ENCODE measurements at places on chromosomes 6 and 20.

GRCh38 chr6:107639511-107639910, 149.6 kb downstream of the SOBP start:
- DNase-seq: no peak

DNA sequence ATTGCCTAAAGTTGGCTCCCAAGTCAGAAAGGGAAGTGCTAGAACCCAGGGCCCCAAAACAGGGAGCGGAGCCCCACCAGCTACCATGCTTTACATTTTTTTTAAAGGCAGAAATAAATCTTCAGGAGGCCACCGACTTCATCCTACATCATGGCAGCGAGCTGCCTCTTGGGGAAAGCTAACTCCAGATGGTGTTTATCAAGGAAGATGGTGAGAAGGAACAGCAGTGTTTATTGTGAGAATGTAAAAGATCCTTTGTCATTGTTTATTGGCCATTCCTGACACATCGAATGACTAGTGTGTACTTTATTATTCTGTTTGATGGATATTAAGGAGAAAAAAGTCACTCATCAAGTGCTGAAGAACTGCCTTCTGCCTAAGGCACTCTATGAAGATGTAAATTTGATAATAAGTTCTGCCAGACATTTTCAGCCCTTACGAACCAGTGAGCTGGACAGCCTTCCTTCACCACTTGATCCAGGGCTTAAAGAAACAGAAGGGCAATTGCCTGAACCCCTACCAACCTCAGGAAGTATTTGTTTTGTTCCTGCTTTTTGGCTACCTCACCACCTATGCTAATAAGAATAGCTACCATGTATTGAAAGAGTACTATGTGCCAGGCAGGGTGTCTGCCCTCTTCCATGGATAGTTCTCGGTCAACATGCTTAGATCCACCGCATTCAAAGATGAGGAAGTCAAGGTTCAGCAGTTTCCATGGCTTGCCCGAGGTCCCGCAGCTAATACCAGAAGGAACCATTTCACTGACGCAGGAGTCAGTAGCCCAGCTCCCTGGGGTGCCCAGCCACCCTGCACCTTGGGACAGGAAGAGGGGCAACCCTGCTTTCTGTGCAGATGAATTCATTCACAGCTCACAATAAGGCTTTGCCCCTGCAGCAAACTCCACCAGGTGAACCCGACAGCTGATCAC, 194.7 kb upstream of the RREB1 start:
- no peak for DNase-seq

- no peak for DNase-seq
These were observed 75.9 kb upstream of the HDDC2 start for GRCh38 chr6:125377621-125378020.

- no peak for DNase-seq
These were observed 15.1 kb upstream of the RIPK1 start for GRCh38 chr6:3053231-3053508.

DNA sequence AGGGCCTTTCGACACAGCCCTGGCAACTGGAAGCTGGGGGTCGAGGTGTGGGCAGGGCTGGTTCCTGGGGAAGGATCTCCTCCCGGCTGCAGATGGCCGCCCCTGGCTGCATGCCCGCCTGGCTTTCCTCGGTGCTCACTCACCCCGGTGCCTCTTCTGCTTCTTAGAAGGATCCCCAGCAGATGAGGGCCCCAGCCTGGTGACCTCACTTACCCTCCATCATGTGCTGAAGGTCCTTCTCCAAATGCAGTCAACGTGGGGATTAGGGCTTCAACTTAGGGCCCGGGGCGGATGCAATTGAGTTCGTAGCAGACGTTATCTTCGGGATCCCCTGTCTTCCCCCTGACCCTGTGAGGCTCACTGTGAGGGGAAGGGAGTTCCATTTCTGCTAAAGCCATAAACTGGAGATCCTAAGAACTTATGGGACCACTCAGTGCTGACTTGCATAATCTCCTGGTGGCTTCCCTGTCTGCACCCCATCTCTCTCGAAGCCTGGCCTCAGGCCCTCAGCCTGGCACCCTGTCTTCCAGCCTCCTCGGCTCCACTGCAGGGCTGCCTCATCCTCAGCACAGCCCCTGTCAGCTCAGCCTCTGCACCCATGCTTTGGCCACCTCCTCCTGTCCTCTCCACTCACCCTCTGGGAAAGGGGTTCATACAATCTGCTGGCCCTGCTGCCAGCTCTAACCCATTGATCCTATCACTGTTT, 92.6 kb downstream of the THBS2 start:
- DNase-seq: no peak

- no peak for DNase-seq
These were observed 61.7 kb downstream of the ESF1 start for GRCh38 chr20:13723011-13723410.

GRCh38 chr6:40928307-40928706, 110.7 kb downstream of the UNC5CL start:
- DNase-seq: no peak

GRCh38 chr6:2817903-2818443, 23.7 kb downstream of the SERPINB1 start:
- DNase-seq: no peak

DNA sequence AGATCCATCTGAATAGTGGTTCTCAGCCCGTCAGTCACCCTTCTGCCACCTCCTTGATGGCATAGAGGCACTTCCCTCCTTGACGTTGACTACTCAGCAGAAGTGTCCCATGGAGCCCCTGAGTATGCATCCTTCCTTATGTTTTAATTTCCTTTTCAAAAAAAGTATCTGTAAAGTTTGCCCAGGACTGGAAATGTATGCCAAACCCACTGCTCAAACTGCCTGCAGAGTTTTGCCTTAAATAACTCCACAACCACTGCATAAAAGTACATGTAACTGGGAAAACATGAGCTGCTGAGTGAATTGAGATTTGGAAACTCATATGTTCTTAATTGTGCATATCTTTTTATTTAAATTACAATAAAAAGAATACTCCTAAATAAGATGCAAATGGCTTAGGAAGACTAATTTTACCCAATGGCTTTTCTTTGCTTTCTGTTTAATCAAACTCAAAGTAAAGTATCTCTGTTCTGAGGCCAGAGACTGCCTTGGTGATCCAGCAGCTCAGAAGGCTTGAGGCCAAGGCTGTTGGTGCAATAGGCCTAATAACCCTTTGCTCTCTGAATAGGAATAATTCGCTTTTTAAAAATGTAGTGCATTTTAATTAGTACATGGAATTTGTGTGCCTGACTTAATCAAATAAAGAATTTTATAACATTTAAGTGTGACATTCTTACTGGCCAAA, 90.4 kb downstream of the FNDC1 start:
- DNase-seq: no peak
